ENCODE measurements at places on chromosomes 2 and 18.

DNA sequence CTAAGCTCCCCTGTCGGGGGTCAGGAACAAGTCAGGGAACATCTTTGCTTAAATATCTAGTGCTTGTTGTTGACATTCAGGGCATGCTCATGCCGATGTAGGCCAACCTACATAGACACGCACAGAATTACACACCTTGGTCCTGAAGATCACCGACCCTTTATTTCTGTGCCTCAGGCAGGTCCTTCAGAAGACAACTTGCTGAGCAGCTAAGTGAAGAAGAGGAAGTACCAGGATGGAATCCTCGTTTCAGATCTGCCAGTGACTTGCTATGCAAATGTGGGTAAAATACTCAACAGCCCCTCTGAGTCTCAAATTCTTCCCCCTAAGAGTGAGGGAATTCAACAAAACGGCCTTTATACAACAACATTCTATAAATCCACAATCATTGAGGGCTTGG is 494.7 kb downstream of the BCL11A start:
- DNase-seq = no peak

DNA sequence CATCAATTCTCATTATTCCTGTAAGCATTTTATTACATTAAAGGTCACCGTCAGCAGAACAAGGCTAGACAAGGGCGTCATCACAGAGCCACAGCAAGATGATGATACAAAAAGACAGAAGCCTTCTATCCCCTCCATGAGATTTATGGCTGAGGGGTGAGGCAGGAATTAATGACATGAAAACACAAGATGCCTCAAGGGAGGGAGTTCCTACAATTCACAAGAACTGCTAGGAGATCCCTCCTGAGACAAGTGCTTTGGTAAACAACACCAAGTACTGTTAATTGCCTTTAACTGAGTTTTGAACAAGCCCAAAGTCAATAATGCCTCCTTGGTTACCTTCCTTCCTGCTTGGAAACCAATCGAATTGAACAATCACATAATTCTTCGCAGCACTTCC is 14.1 kb downstream of the ADD2 start:
- DNase-seq = no peak

DNA sequence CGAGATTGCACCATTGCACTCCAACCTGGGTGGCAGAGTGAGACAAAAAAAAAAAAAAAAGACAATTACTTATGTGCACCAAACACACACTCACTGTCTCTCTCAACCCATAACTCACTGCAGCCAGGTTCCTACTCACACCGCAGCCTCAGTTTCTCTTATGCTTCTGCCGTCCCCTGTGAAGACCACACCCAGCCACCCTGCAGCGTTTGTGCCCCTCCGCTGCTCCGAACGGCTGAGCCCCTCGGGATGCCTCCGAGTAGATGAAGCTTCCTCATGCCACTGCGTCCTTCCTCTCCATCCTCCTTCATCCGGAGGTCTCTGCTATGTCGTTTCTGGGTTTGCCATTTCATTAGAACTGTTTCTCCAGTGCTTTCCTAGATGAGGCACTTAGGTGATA is 160.1 kb downstream of the TWIST2 start:
- DNase-seq = no peak

- DNase-seq = no peak
These were observed 1078.5 kb upstream of the ZEB2 start for GRCh38 chr2:145598434-145598833.

- no peak for DNase-seq
These were observed 250.5 kb downstream of the TWIST2 start for GRCh38 chr2:239098288-239098970.

All from activated CD4-positive, alpha-beta T cell treated with anti-CD3 and anti-CD28 coated beads for 1 hour (primary cell).